H7 (cell line): ENCODE measurements at places on chromosomes 6 and 20. TPM values are rescaled to one million over a fixed set of nuclear protein-coding genes. Genes with fewer than 3 reads are reported as not detected.

Gene BCL2L1
- 38.5 and 53.6 TPM in 2 replicates for total RNA-seq

Gene GSTA3
- not detected in 2 replicates for total RNA-seq

- DNase-seq, result no peak
Observed at GRCh38 chr20:10800288-10800687, 126.5 kb upstream of the JAG1 start.

Gene UST
- total RNA-seq, result 32.6 and 35.1 TPM in 2 replicates

DNA sequence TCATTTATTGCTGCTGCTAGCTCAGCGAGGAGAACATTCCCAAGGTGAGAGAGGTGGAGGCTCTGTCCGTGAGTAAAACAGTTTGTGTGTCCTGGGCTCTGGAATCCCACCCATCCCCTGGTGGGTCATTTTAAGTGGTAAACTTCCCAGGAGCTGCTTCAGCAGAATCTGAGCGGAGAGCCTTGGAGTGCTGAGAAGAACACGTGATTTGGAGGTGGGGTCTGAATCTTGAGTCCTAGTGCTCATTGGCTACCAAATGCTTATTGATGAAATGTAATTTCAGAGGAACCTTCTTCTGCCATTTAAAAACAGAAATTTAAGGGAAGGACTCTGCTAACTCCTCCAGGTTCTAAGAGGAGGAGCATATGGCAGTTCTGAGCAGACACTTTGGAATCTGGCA lies 132.4 kb downstream of the CDH26 start:
- no peak for DNase-seq
